ENCODE measurements at places on chromosomes 13 and 19. TPM values are rescaled to one million over a fixed set of nuclear protein-coding genes. Genes with fewer than 3 reads are reported as not detected.

OR10H4 gene
- total RNA-seq, result not detected

CEACAM19 gene
- total RNA-seq, result 3.1 TPM

MYPOP gene
- 7.2 TPM for total RNA-seq

CYSLTR2 gene
- total RNA-seq, result 4.1 TPM

STOML3 gene
- not detected for total RNA-seq

IGFL2 gene
- total RNA-seq, result 1.8 TPM

KLF5 gene
- total RNA-seq, result 1.7 TPM

ONECUT3 gene
- not detected for total RNA-seq

ZNF8 gene
- total RNA-seq, result 6.9 TPM

ELAVL1 gene
- 31.0 TPM for total RNA-seq

TNFRSF19 gene
- total RNA-seq, result 32.2 TPM

ERICH6B gene
- not detected for total RNA-seq

F10 gene
- total RNA-seq, result 27.5 TPM

GATAD2A gene
- 32.9 TPM for total RNA-seq

RASIP1 gene
- total RNA-seq, result 22.9 TPM

ADAMTS10 gene
- 14.9 TPM for total RNA-seq

ZNF444 gene
- 26.1 TPM for total RNA-seq

CABP5 gene
- total RNA-seq, result not detected

IL12RB1 gene
- 0.75 TPM for total RNA-seq

All from right atrium auricular region (tissue), 2 donors.